ENCODE measurements at places on chromosomes 4 and X.
A peak's percentile ranks its signal among the peaks of the same experiment; 100 is the strongest.

DNA sequence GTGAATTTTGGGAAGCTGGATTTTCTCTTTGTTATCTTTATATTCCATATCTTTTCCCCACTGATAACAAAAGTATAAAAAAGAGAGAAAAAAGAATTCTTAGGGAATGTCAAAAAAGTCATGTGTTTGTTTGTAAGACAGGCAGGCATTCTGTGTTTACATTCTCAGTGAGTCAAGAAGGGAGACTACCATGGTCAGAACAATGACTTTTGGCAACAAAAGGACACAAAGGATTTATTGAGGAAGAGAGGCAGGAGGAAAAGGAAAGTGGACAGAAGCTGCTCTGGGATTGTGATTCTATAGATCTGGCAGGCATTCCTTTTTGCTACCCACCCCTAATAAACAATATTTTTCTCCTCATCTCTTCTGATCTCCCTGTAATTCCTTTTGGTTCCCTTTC is 5.9 kb upstream of the ANK2 start:
- no peak for DNase-seq

DNA sequence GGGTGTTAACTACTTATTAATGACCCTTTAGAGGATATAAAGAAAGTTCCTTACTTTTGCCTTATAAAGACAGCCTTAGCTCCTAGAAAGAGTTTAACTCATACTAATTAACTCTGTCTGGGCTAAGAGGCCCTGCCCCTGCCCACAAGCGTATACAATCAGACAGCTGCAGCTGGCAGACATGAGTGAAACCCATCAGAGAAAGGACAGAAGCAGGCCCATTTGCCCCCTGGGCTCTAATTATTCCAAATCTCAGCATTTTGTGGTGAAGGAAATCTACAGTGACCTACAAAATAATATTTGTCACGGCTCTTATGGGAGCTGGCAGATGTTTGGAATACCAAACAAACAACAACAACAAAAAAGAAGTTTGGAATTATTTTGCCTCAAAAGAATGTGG is 71.8 kb downstream of the CHRDL1 start:
- DNase-seq, result no peak

- no peak for DNase-seq
These were observed 48.0 kb downstream of the MRPL1 start for GRCh38 chr4:77910676-77911075.

DNA sequence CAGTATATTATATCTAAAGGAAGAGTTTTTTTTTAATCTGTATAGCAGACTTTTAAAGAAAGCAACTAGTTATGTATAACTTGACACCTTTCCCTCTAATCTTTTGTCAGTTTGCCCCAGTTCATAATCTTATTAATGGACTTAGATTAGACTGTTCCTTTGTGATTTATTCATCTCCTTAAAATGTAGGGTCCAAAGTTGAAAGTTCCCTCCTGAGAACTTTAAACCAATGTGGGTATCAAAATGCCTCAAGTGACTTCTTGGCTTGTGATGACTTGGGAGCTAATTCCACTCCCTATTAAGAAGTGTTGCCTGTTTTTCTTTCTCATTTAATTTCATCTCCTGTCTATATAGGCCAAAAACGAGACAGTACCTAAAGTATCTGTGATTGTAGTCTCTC is 6.3 kb upstream of the SDAD1 start:
- DNase-seq, result no peak

DNA sequence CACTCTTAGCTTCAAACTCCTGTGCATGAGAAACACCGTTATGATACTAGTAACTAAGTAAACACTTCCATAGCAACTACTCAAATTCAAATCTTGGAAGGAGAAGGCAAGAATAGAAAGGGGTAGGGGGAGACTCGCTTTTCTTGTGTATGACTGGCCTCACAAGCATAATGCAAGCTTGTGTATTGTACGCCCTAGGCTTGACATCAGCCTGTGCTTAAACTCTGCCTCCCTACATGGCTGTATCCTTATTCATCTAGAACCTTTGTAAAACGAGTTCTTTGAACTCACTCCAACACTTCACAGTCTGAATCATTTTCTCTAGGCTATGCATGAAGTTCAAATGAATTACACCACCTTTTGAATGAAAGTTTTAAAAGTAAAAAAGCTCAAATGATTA is 1071.2 kb upstream of the ADGRL3 start:
- DNase-seq, result no peak

DNA sequence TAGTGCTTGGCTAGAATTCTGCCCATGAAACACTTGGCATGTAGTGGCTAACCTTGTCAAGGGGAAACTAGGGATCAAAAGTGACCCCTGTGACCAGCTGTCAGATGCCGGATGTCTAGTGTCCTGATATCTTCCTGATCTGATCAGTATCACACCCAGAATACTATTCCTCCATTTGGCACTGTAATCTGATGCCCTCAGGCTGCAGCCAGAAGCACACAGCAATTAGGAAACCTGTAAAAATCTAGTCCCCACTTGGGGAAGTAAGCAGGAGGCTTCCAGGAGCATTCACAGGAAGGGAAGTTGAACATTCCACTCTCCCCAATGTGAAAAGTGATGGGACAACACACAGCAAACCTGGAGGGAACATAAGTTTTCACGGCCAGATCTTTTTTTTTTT is 125.1 kb downstream of the HS6ST2 start:
- DNase-seq, result no peak

- no peak for DNase-seq
These were observed 302.2 kb downstream of the LDB2 start for GRCh38 chr4:16596267-16596666.

DNA sequence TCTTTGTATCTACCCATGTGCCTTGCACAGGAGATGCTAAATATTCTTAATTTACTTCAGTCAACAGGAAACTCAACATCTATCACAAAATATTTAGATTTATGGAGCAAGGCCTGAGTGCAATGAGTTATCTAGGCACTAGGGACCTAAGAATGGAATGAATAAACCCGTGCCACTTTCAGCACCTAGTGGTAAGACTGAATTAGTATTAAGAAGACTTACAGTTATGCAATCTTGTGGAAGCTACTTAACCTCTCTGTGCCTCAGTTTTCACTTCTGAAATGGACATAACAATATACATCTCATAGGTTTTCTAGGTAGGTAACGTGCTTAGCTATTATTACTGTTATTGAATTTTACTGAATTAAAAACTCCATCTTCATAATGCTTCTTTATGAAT is 144.6 kb upstream of the MAP3K15 start:
- DNase-seq, result no peak

DNA sequence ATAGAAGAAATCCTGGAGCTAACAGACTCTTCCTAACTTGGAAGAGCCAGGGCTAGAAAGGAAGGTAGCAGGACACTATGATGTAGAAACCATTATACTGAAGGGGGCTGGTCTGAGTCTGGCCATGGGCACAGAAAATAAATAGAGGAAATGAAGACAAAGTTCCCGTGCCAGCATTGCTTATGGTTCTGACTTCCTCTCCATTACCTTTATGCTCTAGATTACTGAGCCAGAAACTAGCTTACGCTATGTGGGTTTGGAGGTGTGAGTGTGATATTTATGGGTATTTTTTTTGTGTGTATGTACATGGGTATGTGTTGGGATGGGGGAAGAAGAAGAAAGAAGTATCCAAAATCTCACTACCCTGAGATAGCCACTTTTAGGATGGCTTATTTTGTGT is 148.3 kb downstream of the GLUD2 start:
- DNase-seq, result no peak

- no peak for DNase-seq
These were observed 33.6 kb upstream of the JAKMIP1 start for GRCh38 chr4:6233929-6234328.

DNA sequence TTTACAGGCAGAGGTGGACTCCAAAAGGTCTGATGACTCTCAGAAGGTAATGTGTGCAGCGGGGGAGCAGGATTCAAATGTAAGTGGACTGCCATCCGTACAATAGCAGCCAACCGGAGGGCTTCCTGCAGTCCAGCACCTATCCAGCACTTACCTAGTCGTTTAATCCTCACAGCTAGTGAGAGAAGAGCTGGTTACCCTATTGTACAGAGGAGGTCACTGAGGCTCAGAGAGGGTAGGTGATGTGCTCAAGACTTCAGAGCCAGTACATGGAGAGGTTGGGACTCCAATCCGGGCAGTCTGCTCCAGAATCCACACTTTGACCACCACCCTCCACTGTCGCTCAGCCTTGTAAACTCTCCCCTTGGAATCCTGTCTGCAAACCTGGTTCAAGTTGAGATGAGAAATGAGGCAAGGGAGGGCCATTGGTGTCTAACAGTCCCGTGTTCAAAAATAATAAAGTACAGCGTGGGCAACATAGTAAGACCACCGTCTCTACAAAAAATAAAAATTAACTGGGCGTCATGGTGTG is 22.5 kb upstream of the JAKMIP1 start:
- DNase-seq, result no peak

DNA sequence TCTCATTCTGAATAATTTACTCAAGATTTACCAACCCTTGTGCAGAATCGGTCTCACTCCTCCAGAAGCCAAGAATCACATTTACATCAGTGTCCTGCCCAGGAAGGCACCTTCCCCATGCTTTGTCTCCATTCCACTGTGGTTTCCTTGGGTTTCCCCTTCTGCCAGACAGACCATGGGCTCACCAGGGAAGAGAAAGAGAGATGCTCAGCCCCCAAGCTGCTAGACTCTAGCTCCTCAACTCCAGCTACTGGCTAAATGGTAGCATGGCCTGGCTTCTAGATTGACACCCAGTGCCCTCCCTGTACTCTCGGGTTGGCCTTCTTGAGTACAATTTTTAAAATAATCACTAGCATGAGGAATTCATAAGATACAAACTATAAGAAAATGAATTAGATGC is 12.9 kb downstream of the TLR10 start:
- DNase-seq, result no peak

GRCh38 chr4:128166982-128167381 is 105.9 kb downstream of the LARP1B start:
- no peak for DNase-seq

DNA sequence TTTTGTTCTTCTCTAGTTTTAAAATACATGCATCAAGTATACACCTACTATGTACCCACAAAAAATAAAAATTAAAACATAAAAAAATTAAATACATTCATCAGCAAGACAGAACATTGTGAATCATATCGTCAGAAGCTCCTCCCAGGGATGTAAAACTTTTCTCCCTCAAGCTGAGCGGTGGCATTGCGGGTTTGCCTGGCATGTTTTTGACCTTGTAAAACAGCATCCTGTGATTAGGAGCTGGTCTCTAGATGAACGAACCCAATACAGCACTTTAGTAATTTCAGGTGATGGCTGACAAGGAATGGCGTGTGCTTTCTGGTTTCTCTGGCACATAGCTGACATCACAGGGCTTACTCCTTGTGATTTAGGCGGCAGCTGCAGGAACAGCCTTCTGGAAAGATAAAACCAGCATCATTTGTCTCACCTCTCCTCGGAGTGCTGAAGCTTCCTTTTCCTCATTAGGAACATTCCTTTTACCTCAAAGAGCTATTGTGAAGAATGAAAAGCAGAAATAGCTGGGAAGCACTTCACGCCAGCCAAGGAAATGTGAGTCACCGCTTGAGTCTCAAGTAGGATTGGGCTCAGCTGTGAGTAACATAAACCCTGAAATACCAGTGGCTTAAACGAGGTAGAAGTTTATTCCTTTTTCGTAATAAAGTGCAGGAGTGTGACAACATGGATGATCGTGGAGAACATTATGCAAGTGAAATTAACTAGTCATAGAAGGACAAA is 44.3 kb downstream of the NYX start:
- peak; percentile 78 for DNase-seq

DNA sequence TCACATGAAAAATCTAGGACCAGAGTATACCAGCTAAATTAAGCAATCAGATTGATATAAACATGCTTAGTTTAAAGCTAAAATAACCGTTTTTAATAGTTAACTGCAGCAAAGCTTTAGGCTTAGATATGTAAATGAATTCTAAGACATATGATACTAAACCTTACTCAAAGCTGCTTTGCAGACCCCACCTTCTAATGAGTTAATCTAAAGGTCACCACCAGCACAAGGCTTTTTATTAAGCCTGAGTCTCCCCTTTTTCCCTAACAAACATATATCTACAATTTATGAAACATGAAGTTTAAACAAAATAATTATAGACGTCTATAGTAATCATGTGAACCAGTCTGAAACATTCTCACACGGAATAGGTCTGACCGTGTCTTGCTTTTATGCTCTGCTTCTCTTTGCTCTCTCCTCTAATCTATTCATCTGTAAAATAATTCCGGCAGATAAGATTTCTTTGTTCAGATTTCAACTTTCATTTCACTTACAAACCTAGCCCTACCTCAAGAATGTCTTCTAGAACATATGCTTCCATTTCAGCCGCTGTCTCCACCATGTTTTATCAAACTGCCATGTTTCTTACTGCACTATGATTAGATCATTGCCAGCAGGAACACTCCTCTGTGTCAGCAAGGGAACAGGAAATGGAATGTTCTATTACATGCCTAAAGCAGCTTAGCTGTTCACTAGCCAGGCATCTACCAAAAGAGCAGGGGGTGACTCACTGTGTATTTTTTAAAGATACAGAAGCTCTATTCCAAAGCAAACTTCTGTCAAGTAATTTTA is 35.9 kb downstream of the ANKRD17 start:
- peak; percentile 94 for DNase-seq

GRCh38 chr4:175460414-175460813 is 351.6 kb downstream of the GPM6A start:
- no peak for DNase-seq

DNA sequence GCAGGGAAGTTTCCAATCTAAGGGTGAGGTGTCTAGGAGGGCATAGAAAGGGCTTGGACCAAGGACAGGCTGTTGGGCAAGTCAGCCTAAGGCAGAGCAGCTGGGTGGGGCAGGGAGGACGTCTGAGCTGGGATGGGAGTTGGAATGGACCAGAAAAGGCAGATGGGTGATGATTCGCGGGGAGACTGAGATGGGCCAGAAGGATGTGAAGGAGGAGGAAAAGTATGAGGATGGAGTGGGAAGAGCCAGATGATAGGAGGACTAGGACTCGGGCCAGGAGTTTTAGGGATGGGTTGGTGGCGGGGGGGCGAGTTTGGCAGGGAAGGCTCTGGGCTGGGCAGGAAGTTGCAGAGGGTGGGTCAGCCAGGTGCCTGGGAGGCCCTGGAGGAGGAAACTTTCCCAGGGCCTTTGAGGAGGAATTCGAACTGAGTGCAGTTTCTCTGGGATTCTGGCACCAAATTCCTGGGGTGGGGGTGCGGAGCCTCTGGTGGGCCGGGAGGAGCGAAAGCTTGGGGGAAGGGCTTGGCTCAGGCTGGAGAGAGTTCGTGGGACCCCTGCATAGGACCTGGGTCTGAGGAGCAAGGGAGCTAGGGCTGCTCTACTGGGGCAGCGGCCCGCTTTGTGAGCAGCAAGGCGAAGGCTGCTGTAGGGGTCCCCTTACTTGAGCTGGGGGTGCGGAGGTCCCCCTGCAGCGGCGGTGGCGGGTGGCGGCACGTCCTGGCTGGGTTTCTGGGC is 8.7 kb upstream of the TIMP1 start:
- no peak for DNase-seq

DNA sequence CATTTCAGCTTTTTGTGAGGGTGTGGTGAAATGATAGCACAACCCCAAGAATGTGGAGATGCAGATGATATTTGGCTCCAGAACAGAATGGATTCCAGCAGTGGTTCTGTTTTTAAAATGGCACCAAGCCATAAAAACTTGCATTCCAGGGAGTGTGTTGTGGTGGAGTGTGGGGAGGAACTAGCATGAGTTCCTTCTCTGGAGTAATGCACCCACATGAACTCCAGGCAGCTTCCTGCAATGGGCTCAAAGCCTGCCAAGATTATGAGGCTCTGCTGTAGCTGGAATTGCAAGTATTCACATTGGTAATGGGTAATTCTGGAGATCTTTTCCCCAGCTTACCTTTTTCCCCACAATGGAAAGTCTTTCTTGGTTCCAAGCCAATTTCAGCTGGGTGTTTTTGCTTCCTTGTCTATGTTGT is 161.4 kb downstream of the RAB28 start:
- no peak for DNase-seq

- DNase-seq, result no peak
These were observed 117.9 kb upstream of the MED14 start for GRCh38 chrX:40853004-40853815.
